ENCODE measurements at places on chromosomes 2 and 18. TPM values are rescaled to one million over a fixed set of nuclear protein-coding genes. Genes with fewer than 3 reads are reported as not detected.

GRCh38 chr18:74081966-74082741 is 65.5 kb downstream of the FBXO15 start:
- no peak for DNase-seq

- DNase-seq = no peak
These were observed 62.2 kb upstream of the PMAIP1 start for GRCh38 chr18:59837586-59837985.

- DNase-seq = no peak
These were observed 124.8 kb downstream of the NUP35 start for GRCh38 chr2:183248866-183249567.

DNA sequence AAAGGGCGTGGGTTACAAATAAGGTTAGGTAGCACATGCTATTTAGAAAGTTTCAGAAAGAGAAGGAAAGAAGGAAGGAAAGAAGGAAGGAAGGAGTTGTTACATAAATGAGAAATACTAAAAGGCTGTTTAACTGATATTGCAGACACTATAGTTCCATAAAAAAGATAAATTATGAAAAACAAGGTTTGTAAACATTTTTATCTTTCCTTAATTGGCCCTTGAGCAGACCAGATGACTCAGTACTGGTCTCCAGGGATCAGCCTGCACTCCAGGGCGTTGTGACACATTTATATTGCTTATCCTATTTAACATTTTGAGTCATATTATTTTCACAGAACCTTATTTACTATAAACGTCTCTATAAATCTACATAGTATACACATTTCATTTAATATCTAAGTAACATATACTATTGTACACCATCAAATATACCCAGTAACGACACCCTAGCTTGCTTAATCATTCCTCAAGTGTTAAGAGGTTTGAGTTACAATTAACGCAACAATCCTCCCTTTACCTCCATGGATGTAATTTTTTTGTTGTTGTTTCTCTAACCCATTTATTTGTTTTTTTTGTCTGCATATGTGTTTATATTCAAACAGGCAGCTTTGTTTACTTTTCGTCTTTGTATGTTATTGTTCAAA is 2.8 kb upstream of the RAB31 start:
- peak; percentile 52 for DNase-seq

- no peak for DNase-seq
These were observed 277.1 kb upstream of the CCDC68 start for GRCh38 chr18:55236150-55236931.

DNA sequence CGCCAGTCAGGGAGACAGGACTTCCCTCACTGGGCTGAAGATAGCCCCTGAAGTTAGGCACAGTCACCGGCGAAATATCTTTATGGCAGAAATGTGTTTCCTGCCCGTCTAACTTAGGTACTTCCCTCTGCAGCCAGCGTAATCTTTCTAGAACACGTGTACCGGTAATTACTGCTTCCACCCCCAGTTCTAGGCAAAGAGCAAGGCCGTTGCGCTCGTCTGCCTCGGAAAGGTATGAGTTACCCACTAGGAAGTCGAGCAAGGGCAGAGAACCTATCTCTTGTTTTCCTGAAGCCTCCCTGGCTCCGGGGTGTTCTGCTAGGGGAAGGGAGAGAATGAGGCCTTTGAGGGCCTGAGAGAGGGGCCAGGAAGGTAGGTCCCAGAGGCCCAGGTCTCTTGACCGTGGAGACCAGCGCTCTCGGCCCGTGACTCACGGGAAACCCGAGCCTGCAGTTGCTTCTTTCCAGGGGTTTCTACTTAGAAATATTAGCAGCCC is 70.0 kb downstream of the TWSG1 start:
- DNase-seq = peak; percentile 55

GRCh38 chr2:238685713-238686112 is 162.2 kb upstream of the TWIST2 start:
- DNase-seq = no peak

GRCh38 chr18:62325806-62326645 is 916 bp downstream of the TNFRSF11A start:
- DNase-seq = no peak

The POTEI gene
- 0.35 TPM for total RNA-seq

The IL36B gene
- total RNA-seq = not detected
